ENCODE measurements at places on chromosomes 6 and 20.
A peak's percentile ranks its signal among the peaks of the same experiment; 100 is the strongest.

- DNase-seq, result no peak
These were observed 164.0 kb downstream of the SOBP start for GRCh38 chr6:107653861-107654394.

DNA sequence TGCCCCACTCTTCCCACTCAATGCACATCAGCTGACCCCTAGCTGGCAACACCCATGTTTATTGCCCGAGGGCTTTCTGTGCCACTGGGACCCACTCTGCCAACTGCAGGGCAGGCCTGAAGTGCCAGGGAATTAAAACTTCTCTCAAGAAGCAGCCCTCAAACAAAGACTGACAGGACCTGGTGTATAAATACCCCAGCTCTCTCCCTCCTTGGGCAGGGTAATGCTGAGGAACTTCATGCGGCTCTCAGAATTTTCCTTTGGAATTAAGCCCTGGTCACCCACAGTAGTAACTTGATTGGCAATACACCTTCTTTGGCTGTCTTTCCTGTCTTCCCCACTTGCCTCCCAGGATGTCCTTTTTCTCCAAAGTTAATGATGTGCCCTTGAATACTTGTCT lies 5.3 kb upstream of the GDAP1L1 start:
- no peak for DNase-seq

DNA sequence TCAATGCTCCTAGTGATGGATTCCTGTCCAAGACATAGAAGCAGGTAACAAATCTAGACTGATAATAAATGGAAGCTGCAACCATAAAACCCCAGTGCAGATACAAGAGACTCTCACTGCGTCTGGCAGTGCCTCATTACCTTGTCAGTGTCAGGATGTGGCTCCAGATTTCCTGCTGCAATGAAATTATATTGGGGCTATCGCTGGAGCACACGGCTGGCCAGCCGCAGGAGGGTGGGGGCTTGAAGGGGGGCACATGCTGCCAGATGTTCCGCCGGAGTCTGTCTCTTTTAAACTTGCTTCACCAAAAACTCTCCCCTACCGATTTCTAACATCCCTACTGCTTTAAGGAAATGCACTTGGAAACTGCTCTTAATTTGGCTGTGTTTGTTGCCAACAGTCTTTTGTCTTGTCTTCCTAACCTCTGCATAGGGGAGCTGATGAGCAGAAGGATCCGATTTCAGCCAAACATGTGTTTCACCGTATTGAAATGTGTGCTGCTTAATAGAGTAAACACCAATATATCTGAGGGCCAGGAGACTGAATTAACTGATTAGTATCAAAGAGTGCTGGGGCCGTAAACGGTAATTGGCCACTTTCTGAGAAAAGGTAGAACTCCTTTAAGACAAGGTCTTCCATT lies 102.2 kb upstream of the EXOC2 start:
- DNase-seq, result no peak

DNA sequence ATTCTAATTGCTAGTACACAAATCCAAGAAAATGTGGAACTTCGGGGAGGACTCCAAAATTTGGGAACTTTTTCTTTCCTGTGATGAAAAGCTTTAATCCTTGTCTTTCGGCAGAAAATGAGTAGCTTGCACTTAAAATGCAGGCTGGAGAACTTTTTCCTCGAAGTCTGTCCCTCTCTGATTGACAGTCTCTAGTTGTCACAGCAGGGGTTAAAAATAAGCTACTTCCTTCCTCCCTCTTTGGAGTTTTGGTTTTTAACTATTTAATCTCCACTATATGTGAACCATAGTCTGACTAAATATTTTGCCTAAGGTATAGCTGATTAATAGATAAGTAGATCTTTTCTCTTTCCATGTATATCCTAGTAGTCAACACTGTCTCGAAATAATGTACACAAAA lies 66.8 kb upstream of the MBOAT1 start:
- no peak for DNase-seq

DNA sequence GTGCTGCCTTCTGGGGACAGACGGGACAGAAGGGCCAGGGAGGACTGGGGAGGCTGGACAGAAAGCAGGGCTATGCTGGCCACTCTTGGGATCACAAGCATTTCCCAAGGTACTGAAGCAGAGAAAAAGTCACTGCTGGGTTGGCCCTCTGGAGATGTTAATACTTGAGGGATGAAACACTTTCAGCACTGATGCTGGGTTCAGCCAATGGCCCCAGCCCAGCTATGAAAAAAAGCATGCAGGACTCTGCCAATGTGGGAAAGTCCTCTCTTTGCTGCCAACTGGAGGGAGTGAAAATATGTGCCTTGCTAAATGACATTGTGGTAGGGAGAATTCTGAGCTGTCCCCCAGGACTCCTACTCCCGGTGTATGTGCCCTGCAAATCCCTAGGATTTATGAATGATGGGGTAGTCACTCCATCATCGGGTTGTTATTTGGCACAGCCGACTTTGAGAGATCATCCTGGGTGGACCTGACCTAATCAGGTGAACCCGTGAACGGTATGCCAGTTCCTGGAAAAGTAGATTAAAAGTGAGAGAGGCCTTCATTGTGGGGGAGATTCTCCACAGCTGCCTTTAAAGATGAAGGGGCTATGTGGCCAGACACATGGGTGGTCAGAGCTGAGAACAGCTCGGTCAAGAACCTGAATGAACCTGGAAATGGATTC lies 119.9 kb upstream of the TRAF3IP2 start:
- DNase-seq, result no peak

DNA sequence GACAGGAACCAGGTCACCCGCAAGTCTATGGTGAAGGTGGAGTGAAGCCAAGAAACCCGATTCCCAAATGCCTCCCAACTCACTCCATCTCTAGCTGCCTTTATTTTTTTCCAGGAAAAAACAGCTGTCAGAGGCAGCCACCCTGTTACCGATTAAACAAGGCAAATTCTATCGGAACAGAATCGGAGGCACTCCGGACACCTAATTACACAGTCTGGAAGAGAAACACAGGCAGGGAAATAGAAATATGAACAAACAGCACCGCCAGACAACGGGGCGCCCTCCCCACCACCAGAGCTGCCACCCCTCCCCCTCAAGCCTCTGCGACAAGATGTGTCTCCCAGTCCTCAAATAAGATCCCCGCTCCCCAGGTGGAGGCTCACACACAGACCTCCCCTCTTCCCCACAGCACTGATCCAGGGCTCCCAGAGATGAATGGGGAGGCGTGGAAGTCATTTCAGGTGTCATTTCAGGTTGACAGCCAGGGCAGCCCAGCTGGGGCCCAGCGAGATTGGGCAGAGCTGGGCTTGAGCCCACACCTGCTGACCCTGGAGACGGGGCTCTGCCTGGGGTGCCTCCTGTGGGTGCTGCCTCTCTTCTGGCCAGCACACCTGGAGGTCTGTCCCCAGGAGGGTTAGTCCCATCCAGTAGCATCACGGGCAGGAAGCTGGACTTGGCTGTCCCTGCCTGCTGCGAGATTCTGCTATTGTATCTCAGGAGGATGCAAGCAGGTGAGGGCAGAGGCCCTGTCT lies 19.8 kb upstream of the VSTM2L start:
- no peak for DNase-seq

- no peak for DNase-seq
These were observed 140.9 kb downstream of the DLL1 start for GRCh38 chr6:170149681-170150589.

DNA sequence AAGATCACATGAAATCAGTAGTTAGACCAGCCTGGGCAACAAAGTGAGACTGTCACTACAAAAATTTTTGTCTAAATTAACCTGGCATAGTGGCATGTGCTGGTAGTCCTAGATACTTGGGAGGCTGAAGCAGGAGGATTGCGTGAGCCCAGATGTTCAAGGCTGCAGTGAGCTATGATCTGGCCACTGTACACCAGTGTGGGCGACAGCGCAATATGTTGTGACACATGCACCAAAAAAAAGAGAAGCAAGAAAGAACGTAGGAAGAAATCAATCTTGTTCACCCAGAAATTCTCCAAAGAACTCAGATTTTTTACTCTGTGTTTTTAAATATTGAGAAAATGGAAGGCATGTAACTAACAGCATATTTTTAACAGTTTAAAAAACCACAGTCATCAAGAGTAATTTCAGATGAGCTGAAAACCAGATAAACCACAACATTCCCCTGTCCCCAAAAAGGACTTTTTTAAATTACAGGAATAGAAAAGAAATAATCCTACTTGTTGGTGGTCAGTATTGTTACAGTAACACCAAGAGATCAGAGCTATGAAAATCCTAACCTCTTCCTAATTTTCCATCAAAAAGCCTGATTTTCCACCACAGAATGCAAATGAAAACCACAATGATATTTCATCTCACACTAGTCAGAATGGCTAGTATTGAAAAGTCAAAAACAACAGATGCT lies 240.2 kb downstream of the KHDC1L start:
- DNase-seq, result no peak

- no peak for DNase-seq
These were observed 225.5 kb downstream of the TAF4 start for GRCh38 chr20:61839912-61840778.

DNA sequence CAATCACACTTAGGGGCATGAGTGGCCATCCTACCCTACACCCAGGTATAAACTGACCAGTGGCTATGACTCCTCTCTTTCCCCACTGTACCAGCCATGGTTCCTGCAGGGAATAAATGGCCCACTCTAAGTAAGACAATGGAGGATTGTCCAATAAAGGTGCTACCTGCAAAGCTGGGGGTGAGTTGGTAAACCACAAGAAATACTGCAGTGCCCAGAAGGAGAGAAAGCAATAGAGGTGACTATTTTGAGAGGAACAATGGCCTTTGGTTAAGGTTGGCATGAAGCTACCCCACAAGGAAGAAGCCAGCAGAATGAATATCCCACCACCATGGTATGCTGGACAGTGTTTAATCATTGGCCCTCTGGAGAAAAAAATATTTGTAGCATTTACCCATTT lies 233.3 kb upstream of the ECI2 start:
- DNase-seq, result no peak

- peak; percentile 75 for DNase-seq
These were observed 3.4 kb upstream of the BHLHE23 start for GRCh38 chr20:63009988-63010769.

DNA sequence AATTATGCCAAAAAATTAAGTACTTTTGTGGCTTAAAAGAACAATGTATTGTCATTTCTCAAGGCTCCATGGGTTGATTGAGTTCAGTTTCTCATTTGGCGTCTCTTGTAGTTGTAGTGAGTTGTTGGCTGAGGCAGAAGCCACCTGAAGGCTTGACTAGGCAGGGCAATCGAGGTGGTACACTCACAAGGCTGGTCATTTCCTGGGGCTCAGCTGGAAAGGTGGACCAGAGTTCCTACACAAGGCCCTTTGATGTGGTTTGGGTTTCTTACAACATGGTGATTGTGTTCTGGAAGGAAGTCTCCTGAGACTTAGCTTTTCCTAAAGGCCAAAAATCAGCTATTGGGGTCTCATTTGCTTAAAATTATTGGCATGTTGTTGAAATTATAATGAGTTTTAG lies 22.6 kb downstream of the MAS1 start:
- DNase-seq, result no peak

- DNase-seq, result no peak
These were observed 126.6 kb downstream of the TIAM2 start for GRCh38 chr6:155121699-155122098.

GRCh38 chr6:116511424-116512110 lies at the start of gene CALHM5:
TSS of gene CALHM5 (plus strand) at chr6:116511639. CDS start at chr6:116511697, 58 bp downstream.
- DNase-seq, result no peak

GRCh38 chr20:25271486-25272222 lies 23.8 kb downstream of the PYGB start:
- no peak for DNase-seq

DNA sequence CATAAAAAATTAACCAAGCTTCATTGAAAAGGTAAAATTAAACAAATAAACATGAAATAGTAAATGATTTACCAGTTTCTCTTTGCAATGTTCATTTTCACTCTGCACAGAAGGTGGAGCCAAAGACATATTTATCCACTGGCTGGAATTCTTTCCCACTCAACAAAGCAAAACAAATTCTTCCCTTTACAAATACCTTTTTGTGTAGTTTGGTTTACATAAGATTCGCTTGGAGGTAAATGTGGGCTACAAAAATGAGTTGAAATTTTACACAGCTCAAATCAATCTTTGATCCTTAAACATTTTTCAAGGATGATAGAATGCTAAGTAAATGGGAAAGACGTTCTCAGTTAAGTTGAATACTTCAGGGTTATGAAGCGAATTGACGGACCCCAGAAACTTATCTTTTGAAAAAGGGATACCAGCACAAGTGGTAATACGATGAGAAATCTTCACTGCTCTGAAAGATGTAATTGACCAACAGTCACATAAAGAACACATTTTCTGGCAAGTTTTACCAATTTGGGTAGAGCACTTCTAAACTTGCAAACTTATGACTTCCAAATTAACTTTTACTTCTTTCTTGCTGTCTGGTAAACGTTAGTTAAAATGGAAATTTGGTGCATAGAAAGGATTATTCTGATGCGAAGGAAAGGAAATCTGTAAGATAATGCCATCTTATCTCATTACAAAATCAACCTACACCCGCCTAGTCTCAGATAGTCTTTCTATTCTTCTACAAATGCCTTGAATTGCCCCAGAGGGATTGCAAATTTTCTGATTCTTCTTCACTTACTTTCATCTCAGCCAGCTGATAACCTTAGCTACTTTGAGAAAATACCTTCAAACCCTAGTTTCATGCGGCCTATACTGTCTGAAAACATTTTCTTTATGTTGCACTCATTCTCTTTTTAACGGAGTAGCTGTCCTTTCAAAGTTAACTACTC lies 4.7 kb upstream of the GJA1 start:
- DNase-seq, result no peak

GRCh38 chr20:20430066-20430465 lies 62.2 kb downstream of the INSM1 start:
- no peak for DNase-seq

- DNase-seq, result no peak
These were observed 37.0 kb upstream of the KCNG1 start for GRCh38 chr20:51059862-51060261.

DNA sequence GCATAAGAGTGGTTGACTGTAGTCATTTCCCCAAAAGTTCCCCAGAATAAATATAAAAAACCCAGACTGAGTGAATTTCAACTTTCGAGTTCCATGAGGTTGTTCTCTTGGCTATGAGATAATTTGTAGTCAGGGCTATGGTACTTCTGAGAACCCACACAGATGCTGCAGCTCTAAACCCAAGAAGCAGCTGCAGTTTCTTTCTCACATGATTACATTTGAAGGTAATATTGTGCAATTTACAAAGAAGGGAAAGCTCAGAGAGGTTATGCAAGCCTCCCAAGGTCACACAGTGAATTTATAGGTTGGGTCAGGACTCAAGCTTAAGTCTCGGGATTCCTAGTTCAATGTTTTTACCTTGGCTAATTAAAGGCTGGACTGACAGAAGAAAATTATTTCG lies 29.7 kb upstream of the CD93 start:
- DNase-seq, result no peak

GRCh38 chr6:148082696-148083095 lies 259.9 kb upstream of the SASH1 start:
- DNase-seq, result no peak

GRCh38 chr6:32128751-32129296 lies 778 bp upstream of the ATF6B start:
- DNase-seq, result no peak

DNA sequence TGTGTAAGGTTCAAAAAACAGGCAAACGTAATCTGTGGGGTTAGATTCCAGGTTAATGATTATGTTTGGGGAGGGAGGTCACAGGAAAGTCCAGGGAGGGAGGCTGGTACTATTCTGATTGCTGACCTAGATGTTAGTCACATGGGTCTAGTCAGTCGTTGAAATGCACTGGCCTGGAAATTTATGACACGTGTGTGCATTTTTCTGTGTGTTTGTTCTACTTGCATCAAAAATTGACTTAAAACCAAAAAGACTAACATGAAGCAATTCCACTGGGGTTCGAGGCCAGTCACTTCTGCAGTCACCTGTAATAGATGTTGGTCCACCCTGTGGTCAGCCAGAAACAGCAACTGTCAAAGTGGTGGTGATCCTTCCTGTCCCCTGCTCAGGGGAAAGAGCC lies 104.2 kb upstream of the MLN start:
- no peak for DNase-seq

GRCh38 chr6:52574709-52575501 lies 2.0 kb downstream of the TRAM2 start:
- DNase-seq, result peak; percentile 62
